Left ventricle myocardium inferior (tissue), 1 donor: ENCODE measurements at places on chromosomes 7 and 10. TPM values are rescaled to one million over a fixed set of nuclear protein-coding genes. Genes with fewer than 3 reads are reported as not detected.

GRCh38 chr7:11130012-11130411, 156.3 kb downstream of the PHF14 start:
- no peak for DNase-seq

GRCh38 chr10:74842301-74842954, 16.0 kb downstream of the KAT6B start:
- DNase-seq, result no peak

DNA sequence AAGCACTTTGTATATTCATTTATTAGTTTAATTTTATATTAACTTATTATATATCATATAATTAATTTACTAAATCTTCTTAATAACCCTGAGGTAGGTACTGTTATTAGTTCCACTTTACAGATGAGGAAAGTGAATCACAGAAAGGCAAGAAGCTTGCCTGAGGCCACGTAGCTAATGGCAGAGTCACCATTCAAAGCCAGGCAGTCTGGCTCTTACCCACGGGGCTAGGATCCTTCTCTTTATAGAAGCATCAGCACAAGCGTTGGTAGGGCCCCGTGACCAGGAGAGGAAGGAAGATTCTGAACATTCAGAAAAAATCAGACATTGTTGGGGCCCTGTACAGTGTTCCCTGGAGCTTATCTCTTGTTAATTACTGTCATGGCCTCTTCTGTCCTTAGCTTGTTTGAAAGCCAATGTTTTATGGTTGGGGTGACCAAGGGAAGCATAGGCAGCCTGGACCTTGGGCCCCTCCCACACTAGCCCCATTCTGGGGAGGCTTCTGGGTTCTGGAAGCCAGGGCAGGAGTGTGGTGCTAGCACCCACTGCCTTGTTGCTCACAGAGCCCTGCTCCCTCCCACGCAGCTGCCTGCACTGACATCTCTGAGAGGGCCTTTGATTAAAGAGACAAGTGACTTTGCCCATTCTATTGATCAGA, 31.1 kb upstream of the SLF2 start:
- no peak for DNase-seq

DNA sequence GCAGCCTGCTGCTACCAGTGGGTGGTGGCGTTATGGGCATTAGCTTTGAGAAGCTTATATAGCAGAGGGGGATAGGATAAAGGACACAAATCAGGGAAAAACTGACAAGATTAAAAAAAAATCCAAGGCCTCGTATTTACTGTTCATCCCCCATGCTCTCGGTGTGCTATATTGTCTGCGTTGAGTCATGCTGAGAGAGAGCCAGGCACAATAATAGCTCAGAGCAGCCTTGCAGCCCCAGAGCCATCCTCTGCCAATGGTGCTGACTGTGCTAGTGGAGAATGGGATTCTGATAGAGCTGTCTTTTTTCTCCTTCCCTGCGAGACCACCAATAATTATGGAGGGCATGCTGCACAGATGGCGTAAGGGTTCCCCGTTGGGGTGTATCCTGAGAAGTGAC, 51.7 kb upstream of the FZD1 start:
- DNase-seq, result no peak

Gene NANOS1
- total RNA-seq, result 11.7 TPM

Gene FGFBP3
- total RNA-seq, result 0.22 TPM
